ENCODE measurements at places on chromosomes 5 and 9.

DNA sequence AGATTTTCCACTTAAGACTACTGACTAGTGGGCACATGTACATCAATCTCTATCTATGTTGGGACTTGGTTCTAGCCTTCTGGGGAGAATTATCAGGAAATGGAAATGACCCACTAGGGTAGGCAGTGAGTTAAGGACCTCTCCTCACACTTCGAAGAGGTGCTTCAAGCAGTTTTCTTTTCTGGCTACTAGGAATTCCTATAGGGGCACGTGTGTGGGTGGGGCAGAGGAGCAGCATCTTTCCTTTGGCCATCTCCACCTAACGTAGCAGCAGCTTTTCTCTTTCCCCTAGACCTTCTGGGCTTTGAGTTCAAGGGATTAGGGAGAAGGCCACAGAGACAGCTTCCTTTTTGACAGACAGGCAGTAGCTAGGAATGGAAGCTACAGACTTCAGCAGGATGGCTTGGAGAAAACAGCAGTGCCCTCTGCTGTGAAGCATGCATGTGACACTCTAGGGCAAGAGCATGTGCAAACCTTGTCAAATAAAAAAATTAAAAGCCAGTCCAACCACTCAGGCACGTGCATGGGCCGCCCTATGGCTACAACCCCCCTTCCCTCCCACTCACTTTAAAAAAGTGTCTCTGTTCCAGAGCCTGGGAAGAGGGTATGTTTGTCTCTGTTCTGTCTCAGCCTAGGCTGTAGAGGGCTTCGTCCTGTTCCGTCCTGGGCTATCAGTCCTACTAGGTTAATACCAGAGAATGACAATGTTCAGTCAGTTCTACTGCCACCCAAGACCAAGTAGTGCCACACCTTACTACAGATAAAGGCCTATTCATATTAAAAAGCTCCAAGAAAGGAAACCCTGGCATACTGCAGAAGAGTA is 8.7 kb upstream of the GFRA3 start:
- DNase-seq: no peak

- no peak for DNase-seq
These were observed 66.5 kb upstream of the MAST4 start for GRCh38 chr5:66529704-66530103.

- no peak for DNase-seq
These were observed 648.2 kb downstream of the SLCO4C1 start for GRCh38 chr5:101647861-101648260.

DNA sequence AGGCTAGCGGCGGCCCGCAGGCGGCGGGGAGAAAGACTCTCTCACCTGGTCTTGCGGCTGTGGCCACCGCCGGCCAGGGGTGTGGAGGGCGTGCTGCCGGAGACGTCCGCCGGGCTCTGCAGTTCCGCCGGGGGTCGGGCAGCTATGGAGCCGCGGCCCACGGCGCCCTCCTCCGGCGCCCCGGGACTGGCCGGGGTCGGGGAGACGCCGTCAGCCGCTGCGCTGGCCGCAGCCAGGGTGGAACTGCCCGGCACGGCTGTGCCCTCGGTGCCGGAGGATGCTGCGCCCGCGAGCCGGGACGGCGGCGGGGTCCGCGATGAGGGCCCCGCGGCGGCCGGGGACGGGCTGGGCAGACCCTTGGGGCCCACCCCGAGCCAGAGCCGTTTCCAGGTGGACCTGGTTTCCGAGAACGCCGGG is 253 bp downstream of the SLC12A2 start:
- no peak for DNase-seq

- no peak for DNase-seq
These were observed 69.4 kb upstream of the COL5A1 start for GRCh38 chr9:134571946-134572917.

DNA sequence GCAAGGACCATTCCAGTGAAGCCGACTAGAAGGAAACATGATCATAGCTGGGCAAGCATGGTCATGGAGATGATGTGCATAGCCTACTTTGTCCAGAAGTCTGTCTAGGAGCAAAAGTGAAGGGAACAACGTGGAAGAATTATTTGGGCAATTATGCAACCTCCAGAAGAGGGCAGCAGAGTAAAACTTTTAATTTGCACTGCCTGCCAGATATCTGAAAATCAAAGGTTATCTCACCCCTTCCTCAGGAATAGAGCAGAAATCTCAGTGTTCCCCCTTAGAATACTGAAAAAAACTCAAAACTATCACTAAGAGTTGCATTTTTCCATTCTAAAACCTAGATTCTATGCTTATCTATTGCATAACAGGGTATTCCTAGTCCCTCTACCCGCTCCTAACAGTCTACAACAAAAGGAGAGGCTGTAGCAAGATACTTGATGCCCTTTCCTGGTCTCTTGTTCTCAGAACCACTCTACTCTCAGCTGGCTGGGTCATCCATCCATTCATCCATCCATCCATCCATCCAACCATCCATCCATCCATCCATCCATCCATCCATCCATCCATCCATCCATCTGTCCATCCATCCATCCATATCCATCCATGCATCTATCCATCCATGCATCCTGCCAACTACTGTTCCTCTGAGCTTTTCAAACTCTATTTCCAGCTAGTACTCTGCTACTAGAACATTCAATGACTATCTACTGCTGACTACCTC is 8.4 kb upstream of the SETD9 start:
- DNase-seq: peak; percentile 37

GRCh38 chr9:96068511-96068910 is 193.0 kb downstream of the ERCC6L2 start:
- DNase-seq: no peak

DNA sequence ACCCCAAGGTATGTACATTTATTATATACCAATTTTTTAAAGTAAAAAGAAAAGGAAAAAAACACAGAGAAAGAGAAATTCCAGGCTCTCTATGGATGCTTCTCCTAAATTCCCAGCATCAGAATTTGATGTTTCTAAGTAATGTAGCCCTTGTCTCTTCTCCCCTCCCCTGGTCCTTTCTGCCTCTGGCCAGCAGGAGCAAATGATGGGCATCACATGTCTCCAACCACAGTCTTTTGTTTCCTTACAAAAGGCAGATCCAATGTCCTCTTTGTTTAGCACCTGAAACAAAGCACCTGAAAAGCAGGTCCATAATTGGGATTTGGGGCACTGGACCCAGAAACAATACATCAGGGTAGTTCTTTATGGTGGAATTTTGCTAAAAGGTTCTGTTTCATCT is 50.4 kb upstream of the APC start:
- DNase-seq: no peak

DNA sequence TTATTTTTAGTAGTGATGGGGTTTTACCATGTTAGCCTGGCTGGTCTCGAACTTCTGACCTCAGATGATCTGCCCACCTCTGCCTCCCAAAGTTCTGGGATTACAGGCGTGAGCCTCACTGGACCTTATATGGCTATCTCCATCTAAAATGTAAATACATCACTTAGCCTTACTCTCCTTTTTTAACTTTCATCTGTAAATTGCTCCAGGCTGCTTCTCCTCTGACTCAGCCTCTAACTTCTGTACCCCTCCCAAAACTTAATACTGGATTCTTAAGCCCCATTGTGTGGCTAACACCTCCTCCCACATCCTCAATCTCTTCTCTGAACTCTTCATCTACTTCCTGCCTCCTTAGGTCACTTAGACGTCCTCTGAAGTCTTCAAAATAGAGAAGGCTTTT is 4.0 kb downstream of the SNX30 start:
- peak; percentile 21 for DNase-seq

DNA sequence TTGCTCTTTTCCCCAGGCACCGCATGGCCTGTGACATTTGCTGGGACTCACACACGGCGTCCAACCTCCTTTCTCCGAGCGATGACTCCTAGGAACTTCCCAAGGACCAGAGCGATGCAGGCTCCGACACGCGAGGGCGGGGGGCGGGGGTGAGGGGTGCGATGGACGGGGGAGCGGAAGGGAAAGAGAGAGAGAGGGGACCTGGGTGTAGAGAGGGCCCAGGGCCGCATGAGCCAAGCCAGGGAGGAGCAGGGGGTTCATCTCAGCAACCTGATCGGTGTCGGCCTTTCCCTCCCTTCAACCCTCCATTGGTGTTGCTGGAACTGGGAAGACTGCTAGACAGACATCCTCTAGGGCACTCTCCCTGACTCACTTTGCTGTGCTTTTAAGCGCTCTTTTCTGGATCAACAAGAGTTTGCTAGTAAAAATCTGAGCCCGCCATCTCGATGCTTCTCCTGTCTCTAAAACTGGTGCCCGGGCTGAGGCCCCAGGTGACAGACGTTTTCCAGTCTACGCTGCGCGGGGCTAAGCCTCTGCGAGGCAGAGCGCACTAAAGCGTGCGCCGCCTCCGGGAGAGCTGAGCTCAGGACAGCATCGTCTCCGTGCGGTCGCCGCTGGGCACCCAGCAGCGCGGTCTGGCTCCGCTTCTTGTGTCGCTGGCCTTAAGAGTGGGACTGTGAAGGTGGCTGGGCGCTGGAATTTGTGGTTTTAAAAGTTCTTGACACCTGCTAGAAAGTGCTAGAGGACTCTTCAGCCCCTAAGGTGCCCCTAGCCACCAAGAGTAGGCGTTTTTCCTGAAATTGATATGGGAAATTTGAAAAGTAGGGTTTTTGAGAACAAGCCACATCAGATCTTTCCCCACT is 1.0 kb upstream of the TSLP start:
- no peak for DNase-seq

DNA sequence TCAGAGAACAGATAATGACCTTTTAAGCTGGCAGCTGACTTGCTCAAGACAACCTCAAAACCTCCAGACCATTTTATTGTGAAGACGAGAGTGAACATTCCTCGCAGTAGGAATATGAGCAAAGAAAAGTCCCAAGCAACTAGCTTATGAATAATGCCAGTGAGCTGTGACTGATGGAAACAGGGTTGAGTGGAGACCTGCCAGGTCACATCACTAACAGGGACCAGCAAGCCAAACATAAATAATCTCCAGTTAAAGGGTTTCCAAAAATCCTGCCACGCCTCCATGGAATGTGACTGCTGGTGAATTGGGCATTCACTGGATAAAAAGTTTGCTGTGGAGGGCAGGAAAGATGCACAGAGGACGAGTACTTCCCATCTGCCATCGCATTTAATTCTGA is 185.4 kb downstream of the CRB2 start:
- DNase-seq: no peak

DNA sequence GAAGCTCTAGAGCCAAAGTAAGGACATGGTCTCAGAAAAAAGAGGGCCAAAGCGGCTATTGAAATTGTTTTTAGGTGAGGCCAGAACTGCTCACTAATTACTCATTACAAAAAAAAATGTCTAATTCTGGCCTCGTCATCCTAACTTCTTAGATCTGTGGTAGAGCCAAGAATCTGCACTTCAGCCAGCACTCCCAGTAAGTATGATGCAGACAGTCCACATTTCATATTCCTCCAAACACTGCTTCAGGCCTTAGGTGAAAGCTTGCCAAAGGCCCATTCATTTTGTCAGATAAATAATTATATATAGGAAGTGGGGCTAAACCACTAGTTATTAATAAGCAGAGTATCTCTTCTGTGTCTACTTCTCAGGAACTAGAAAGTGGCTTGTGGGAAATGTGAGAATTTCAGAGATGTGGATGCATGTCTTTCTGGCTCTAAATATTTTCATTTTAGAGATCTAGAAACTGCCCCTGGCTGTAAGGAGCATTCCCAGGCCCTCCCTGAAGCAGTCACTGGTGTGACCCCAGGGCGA is 554.0 kb downstream of the TLE4 start:
- no peak for DNase-seq

GRCh38 chr9:133994353-133995011 is 2.4 kb upstream of the VAV2 start:
- DNase-seq: peak; percentile 62

GRCh38 chr9:37468620-37469019 is 3.4 kb upstream of the ZBTB5 start:
- no peak for DNase-seq

GRCh38 chr9:69975681-69976080 is 68.0 kb upstream of the MAMDC2 start:
- DNase-seq: no peak

DNA sequence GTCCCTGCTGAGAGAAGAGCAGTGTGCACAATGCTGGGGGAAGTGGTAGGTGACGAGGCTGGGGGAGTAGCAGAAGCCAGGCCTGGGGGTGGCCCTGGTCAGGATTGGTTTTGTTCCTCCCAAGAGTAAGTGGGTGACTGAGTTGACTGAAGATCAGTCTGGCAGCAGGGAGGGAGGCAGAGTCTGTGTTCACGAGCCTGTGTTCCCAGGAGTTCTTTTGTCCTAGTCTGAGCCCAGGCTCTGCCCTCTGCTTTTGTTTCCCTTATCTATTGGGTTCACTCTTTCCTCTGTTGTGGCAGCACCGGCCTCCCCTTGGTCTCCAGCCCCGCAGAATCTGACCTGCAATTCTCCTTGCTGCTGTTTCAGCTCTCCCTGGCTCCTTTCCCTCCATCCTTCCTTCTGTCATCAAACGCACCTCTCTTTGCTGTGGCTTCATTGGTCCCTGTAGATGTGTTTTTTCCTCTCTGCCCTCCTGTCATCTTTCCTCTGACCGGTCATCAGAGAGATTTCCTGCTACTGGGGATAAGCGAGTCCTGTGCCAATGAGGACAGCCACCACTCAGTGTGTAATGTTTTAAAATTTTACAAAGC is 607.4 kb downstream of the KIF4B start:
- no peak for DNase-seq

DNA sequence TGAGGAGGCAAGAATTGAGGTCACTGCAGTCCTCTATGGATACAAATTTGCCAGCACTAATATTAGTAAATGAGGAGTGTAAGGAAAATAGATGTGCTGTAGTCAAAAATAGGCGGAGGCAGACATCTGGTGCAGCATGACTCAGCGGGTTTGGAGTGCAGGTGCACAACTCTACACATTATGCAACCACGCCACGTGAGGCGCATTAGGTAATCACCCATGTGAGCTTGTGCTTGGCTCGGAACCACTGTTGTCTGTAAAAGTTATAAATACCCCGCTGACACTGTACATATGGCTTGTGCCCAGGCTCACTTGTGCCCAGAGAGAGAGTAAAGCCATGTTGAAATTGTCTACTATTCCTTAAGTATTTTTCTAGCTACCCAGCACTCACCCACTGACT is 623.5 kb upstream of the NUDT12 start:
- no peak for DNase-seq

DNA sequence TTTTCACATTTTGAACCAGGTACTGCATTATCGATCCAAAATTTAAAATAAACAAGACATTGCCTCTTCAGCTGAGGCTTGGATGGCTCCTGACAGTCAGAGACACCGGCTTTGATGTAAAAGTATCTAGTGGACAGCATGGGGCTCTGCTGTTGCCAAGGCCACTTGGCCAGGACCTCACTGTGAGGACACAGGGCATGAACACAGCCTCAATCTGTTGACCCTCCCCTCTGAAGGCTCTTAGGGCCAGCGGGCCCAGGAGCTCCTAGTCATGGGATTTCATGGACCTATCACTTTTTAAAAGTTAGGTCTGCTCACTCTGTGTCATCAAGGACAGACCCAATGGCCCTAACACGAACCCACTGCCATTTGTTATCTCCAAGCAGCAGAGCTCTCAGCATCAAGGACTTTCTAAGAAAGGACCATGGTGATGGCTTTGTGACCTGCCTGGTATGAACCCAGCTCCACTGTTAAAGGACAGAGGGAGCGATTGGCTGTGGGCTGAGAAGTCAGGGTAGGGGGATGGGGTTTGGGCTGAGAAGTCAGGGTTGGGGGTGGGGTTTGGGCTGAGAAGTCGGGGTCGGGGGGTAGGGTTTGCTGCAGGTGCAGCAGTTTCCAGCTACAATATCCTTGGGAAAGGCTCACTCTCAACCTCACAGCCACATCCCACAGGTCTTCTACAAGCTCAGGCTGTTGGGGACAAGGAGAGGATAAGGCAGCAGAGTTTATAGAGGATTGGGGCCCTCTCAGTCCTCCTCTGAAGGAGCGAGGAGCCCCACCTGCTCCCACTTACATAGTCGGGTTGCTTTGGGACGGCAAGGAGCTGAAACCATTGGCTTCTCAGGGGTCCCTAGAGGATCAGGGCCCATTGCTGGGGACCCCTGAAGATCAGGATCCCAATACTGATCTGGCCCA is 146.8 kb downstream of the BARX1 start:
- no peak for DNase-seq

GRCh38 chr9:132651259-132651658 is 18.5 kb downstream of the DDX31 start:
- no peak for DNase-seq

Measured in T-helper 1 cell (primary cell).